Stimulated activated CD4-positive, alpha-beta T cell treated with anti-CD3 and anti-CD28 coated beads, Interleukin-15, amount 100 ng/mL, for 48 hours (primary cell): ENCODE measurements at places on chromosomes 2 and 18.

DNA sequence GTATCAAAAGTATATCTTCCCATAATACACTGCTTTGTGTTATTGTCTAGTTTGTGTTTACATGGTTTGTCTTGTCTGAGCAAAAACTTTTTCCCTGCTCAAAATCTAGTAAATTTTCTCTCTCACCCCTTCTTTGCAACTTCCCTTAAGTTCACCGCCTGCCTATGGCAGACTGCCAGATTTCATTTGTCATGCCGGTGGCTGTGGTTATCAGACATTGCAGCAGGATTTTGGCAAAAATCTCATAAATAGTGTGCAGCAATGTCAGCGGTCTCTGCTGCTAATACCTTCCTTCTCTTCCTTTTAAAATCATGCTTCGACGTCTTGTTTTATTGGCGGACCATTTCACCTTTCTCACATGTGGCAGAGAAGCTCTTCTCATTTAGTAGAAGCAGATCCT lies 45.6 kb upstream of the TMEM178A start:
- peak; percentile 7 for DNase-seq

GRCh38 chr18:6370886-6371635 lies 43.6 kb downstream of the L3MBTL4 start:
- no peak for DNase-seq

- DNase-seq: no peak
Measured at GRCh38 chr18:678482-679182, 21.2 kb downstream of the TYMS start.

DNA sequence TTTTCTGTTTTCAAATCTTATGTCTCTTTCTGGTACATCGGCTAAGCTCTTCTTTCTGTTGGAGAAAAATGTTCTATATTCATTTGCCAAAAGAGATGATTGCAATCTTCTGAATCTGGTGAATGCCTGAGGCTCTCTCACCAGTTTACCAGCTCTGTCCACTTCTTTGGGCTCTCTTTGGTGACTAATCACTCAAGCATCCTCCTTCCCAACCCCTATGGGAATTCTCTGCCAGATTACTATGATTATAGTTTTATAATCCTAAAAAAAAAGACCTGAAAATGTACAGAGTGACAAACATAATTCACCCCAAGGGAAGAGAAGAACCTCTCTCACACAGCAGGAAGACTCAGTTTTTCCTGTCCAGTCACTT lies 187.3 kb downstream of the CAMKMT start:
- DNase-seq: no peak

DNA sequence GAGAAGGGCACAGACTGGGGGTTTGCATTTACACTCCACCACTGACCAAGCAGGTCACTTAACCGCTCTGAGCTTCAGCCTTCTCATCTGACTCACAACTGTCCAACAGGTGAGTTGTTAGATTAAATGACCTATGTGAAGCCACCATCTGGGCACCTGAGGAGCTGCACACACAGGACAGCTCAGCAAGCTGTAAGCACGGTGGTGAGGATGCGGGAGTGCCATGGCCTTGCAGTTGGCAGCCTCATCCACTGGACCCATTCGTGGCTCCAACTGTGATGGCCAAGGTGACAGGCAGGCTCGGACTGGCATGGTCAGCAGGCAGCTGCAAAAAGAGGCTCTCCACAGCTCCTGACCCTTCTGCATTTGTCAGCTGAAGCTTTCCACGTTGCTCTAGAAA lies 23.3 kb upstream of the AMMECR1L start:
- DNase-seq: no peak

DNA sequence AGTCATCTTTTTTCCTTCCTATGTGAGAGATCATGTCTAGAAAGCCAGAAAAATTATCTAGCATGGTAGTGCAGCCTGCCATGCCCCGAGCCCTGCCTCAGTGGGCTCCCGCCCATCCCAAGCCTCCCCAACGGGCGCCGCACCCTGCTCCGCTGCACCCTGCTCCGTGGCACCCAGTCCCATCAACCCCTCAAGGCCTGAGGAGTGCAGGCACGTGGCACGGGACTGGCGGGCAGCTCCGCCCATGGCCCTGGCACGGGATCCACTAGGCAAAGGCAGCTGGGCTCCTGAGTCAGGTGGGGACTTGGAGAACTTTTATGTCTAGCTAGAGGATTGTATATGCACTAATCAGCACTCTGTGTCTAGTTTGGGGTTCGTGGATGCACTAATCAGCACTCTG lies 83.4 kb upstream of the COL3A1 start:
- DNase-seq: no peak

DNA sequence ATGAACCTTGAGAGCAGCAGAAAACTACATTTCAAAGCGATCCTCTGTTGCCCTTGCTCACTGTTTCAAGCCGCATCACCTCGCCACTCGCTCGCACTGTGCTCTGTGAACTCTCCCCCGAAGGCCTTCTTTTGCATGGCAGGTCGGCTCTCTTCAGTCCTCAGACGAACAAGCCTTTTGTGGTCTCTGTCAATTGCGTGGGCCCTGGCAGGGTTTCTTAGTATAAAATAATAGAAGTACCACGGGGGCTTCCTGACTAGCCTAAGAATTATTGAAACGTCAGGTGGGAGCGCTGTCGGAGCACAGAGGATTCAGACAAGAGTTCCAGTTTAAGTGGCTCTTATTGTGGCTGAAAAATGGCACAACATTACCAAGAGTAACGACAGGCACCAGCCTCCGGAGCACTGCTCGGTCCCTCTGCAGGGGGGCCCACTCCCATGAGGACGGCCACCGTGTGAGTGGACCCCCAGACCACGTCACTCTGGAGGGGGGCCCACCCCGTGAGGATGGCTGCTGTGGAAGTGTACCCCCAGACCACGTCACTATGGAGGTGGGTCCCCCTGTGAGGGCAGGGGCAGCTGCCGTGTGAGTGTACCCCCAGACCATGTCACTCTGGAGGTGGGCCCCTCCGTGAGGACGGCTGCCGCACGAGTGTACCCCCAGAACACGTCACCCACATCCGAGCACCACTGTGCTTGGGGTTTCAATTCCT lies 237.7 kb downstream of the HDAC4 start:
- DNase-seq: no peak

GRCh38 chr2:170824526-170825015 lies 7.9 kb downstream of the GAD1 start:
- no peak for DNase-seq

- DNase-seq: no peak
Measured at GRCh38 chr18:77079954-77080682, 52.5 kb downstream of the MBP start.

- no peak for DNase-seq
Measured at GRCh38 chr2:16861530-16861929, 195.9 kb upstream of the CYRIA start.

DNA sequence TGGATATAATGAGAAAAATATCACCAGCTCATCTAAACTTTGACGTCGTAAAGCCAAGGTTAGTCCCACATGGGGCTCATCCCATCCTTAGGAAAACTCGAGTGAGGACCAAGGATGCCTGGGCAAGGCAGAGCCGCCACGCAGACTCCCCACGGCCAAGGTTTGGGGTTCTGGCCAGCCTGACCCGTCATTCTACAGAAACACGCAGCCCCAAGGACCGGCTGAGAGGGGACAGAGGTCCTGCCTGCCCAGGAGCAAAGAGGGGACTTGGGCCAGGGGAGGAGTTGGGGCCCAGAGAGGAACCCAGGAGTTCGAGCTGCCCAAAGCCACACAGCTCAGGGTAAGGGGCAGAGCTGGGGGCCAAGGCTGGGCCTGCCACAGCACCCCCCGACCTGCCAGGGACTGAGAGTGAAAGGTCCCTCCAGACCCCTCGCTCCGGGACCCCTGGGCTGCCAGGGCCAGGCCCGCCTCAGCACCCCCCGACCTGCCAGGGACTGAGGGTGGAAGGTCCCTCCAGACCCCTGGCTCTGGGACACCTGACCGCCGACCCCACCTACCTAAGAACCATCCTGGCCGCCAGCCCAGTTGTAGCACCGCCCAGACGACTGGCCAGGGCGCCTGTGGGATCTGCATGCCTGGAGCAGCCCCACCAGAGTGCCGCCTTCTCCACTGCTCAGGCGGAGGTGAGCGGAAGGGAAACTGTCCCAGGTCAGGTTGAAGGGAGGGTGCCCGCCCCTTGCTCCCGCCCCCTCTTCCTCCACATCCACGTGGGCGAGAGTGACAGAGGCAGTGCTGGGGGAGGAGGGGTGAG lies at the start of gene PDCD1:
Gene PDCD1 (minus strand): TSS at position 689 of the 811 bp plus-strand sequence. CDS start 56 bp downstream, at position 633.
- DNase-seq: peak; percentile 62
